ENCODE measurements at places on chromosomes 2 and 18.
A peak's percentile ranks its signal among the peaks of the same experiment; 100 is the strongest.

- peak; percentile 31 for DNase-seq
Measured at GRCh38 chr18:51030537-51031258, 685 bp downstream of the SMAD4 start.

DNA sequence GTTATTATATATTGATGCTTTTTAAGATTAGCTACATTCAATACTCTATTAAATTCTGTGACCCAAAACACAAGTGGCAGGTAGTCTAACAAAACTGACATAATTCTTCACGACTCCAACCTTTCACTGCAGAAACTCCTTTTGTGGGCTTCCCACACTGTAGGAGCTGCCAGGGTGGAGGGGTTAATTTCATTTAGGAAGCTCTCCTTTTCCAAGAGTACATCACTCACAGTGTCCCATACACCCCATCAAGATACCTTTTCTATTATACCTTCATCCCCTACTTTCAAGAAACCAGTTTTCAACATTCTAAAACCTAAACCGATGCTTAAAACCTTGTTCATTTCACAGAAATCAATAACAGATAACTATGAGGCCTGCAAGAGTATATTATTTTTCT lies 825 bp downstream of the THUMPD2 start:
- DNase-seq: no peak

- no peak for DNase-seq
Measured at GRCh38 chr2:15747603-15748471, 156.2 kb downstream of the DDX1 start.

DNA sequence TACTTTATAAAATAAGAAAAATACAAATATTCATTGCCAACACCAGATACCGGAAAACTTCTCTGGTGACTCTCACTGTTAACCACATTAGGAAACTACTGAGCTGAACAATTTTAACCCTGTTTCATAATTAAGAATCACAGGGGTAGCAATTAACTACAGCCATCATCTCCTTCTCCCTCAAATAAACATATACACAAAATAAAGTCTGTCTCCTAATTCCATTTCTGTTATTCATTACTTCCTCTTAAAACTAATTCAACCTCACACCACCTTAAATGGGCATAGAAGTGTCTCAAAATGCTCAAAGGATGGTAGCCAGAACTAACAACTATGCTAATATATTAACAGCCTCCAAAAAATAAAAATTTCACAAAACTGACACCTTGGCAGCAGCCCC lies 60.7 kb downstream of the ACVR1 start:
- DNase-seq: no peak

DNA sequence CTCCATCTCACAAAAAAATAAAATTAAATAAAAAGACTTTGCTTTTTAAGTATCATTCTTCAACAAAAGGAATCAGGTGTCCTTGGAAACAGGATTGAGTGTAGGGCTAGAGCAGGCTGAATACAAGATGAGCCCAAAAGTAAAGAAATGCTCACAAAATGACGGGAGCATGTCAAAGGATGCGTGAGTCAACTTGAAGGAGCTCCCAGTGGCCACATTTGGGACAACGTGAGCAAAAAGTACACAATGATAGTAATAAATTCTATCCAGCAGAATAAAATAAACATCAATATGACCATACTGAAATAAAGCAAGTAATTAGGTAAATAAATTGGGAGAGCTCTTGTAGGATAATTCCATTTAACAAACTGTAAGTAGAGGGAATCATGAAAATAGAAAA lies 220.7 kb downstream of the PHLPP1 start:
- DNase-seq: no peak

GRCh38 chr2:71683070-71683469 lies 229.7 kb downstream of the DYSF start:
- no peak for DNase-seq

DNA sequence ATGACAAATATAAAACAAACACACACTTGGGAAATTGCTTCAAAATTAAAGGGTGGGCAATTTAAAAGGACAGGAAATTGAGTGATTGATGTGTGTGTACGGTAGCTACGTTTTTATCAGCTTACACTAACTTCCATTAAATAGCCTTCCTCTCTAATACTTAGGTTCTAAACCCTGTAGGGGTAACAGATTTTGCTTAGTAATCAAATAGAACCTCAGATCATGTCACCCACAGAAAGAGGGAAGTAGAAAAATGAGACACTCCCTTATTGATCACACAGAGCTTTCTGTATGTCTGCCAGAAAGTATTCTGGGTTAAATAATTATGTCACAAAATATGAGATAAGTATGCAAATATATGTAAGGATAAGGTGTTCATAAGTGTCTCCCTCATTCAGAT lies 93.3 kb downstream of the ICA1L start:
- DNase-seq: no peak

- no peak for DNase-seq
Measured at GRCh38 chr2:47303341-47304148, 99.4 kb upstream of the MSH2 start.

DNA sequence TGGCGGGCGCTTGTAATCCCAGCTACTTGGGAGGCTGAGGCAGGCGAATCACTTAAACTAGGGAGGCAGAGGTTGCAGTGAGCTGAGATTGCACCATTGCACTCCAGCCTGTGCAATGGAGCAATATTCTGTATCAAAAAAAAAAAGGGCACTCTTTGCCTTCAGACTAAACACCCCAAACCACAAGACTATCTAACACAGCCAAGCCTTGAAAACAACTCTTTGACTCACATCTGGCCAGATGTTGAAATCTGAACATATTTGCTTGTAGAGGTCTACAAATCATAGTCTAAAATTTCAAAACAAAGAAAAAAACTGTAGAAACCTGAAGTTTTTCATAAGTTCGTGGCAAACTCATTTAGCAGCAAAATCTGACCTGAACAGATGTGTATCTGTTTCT lies 94.9 kb downstream of the FAM161A start:
- no peak for DNase-seq

- DNase-seq: no peak
Measured at GRCh38 chr18:39724652-39725051, 2159.1 kb upstream of the CELF4 start.

DNA sequence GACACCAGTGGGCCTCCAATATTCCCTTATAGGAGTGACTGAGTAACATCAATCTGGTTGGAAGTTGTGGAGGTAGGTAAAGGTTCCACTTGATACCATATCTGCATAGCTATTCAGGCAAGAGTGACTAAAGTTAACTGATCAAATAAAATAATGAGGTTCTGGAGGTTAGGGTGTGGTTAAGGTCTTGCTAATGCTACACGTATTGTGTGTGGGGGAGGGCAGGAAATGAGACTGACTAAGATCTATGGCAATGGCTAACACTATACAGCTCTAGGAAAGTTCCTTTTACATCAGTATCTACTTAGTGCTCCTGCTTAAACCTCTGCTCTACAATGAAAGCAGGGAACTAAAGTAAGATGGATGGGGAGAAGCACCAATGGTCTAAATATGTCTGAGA lies 149.1 kb upstream of the MGAT5 start:
- DNase-seq: no peak

GRCh38 chr18:9825571-9826073 lies 60.2 kb upstream of the TXNDC2 start:
- DNase-seq: no peak

GRCh38 chr2:144275340-144275739 lies 244.6 kb downstream of the ZEB2 start:
- no peak for DNase-seq

Data from stimulated activated CD4-positive, alpha-beta T cell treated with anti-CD3 and anti-CD28 coated beads, TNF-alpha, amount 100 ng/mL, for 1 hour (primary cell).